HT1080 (cell line): ENCODE measurements at places on chromosomes 7 and 10. TPM values are rescaled to one million over a fixed set of nuclear protein-coding genes. Genes with fewer than 3 reads are reported as not detected.
A peak's percentile ranks its signal among the peaks of the same experiment; 100 is the strongest.

TMEM139 gene
- total RNA-seq = not detected in 2 replicates

ELN gene
- not detected in 2 replicates for total RNA-seq

TMEM176B gene
- 0.07 TPM in 1 of 2 replicates, not detected in the other for total RNA-seq

ITPRID1 gene
- not detected in 2 replicates for total RNA-seq

DNAJC1 gene
- total RNA-seq = 21.8 and 23.0 TPM in 2 replicates

CRHR2 gene
- total RNA-seq = not detected in 2 replicates

DNA sequence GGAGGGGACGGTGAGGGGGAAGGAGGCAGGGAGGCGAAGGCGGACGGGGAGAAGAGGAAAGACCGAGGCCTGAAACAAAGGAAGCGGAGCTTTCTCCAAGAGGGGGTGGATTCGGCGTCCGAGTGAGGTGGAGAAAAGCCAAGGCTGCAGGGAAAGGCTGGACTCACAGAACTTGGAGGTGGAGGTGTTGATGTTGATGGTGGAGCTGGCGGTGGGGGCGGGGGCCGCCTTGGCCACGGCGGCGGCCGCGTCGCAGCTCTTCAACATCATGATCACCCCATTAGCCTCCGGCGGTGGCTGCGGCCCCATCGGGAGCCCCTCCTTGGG lies 578 bp downstream of the CACUL1 start:
- DNase-seq = peak; percentile 49

DNA sequence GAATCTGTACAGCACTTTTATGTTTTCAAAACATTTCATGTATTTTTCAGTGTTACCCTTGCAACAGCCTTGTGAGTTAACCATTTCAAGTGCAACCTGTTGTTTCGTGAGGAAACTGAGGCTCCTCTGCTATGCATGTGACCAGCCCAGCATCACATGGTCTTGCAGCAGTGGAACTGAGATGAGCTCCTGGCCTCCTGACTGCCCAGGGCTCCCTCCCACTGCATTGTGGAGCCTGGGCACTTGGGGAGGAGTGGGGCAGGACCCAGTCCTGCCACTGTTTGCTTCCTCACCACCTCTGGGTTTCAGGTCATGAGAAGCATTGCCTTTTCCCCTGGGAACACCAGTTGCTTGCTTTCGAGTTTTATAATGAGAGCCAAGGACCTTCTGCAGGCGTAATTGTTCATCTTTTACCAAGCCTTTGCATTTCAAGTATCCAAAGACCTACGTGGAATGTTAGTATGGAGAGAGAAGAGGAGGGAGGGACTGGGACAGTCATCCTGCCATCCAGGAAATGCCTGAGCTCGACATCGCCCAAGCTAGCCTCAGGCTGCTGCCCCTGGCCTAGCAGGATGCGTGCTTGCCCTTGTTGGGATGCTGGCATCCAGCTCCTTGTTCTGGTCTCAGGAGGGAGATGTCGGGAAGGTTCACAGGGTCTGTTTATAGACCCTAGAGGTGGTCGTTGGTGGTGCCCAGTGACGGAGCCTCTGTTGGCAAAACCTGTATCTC lies 32.3 kb upstream of the BHLHA15 start:
- peak; percentile 23 for DNase-seq

DNA sequence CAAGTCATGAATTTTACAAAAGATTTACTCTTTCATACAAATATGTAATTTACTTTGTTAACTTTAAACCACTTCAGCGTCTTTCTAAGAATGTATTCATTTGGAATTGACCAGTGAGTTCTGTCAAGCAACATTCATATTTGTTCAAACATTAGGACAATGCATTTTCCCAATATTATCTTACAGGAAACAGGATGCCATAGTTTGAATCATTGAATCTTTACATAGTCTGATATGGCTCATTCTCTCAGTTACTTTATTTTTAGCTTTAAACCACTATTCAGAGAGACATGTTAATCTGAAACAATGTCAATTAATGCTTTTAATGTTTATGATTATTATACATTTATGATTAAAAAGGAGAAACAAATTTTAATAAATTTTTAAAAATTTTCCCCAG lies 21.1 kb upstream of the MEOX2 start:
- no peak for DNase-seq

DNA sequence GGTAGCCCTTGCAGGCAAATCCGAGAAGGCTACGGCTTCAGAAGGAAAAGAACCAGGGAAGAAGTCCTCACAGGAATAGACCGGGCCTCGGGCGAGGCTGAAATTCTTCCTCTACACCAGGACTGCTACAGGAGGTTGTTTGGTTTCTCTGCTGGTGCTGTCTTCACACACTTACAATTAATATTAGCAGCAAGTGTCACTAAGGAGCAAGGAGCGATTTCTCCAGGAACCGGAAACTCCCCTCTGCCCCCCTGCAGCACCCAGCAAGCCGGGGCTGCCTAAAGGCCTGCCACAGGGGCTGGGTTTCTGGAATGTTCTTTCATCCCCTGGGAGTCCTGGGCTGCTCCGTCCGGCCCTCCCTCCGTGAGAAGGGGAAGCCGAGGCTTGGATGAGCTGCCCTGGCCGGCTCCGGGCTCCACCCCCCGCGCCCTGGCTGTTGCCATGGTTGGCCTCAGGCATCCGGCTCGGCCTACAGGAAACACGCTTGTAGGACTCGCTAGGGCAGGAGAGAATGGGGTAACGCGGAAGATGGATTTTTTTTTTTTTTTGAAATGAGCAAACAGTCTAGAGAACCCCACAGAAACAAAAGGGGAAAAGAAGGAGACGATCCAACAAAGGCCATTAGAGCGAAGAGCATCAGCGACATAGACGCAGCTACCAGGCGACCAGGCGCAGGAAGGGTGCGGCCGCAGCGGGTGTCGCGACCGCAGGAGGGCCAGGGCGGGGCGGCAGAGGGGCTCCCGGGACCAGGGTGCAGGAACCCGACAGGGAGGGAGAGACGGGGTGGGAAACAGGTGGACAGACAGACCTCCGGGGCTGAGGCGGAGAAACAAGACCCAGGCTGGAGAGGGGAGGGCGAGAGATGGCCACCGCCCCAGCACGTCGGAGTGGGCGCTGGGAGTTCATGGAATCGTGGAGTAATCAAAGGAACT lies 33.0 kb downstream of the EN2 start:
- DNase-seq = no peak

DNA sequence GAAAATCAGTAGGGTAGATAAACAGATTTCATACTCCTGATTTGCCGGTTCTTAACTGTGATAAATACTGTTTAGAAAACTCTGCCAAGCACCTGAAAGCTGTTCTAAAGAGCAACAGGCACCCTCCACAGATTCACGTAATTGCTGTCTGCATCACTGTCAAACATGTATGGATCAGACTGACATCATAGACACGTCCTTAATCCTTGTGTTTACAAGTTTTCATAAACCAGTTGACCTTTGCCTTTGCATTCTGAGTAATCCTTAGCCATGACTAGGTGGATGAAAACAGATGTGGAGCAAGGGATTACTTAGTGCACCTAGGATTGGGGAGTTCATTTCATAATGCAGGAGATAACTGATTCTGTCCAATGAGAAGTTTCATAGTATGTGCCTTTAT lies 41.6 kb downstream of the SLC39A12 start:
- DNase-seq = peak; percentile 35

DNA sequence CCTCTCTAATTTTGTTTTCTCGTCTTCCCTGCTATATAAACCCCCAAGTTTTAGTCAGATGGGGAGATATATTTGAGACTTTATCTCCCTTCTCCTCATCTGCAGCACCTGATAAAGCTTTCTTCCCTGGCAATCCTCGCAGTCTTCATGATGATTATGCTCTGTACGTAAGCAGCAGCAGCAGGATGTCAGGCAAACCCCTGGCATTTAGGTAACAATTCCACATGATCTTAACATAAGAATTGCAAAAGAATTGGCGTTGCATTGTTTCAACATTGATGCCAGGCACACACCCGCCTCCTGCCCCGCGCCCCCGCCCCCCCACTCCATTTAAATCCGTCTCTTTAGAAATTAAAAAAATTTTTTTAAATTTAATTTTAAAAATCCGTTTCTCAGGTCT lies 6.1 kb downstream of the PKD1L1 start:
- DNase-seq = no peak

GRCh38 chr7:138276891-138277290 lies 183.2 kb upstream of the TRIM24 start:
- DNase-seq = no peak

DNA sequence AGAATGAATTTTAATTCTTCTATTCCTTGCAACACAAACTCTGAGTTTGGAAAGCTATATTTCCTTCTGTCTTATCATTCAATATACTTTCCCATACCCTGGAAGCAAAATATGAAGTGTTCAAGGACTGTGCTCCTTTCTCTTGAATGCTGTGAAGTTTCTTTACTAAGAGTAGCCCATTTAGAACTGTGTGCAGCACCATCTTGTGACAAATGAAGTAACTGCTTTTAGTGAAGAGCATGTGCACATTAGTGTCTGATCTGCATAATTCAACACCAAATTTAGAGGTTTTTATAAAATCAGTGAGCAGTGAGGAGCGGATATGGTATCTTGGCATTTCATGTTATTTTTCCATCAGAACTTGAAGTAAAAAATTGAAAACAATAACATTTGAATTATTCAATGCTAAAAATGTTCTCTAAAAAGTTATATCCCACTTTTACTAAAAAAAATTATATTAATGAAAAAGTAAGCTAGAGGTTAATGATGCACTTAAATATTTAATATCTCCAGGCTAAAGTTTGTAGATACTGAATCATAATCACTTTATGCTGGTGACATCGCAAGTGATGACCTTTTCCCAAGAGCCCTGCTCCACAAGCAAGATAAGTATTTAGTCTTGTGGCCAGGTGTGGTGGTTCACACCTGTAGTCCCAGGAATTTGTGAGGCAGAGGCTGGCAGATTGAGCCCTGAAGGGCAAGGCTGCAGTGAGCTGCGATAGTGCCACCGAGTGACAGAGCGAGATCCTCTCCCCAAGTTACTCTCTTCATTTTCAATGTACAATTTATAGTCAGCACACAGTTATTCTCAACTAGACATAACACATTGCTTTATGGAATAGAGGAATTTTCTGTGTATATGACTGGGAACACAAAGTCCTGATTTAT lies 108.8 kb upstream of the PCLO start:
- peak; percentile 28 for DNase-seq

DNA sequence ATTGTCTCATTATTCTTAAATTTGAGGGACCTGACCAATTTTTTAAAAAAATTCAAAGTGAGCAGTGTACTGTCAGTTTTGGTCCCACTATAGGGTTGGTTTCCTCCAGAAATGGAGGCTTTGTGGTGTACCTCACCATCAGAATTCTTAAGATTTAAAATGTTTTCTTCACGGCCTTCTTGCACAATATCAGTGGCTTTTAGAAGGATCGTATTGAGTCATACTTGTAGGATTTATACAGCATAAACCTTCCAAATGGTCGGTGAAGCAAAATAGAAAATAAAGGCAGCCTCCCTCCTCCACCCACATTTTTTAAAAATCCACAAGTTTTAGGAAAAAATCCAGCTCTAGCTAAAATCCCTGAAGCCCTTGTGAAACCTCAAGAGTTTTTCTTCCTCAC lies 126.4 kb downstream of the RNLS start:
- DNase-seq = no peak

GRCh38 chr7:92503767-92504166 lies 24.6 kb downstream of the PEX1 start:
- DNase-seq = no peak
